Substantia nigra (tissue), 51 donors: ENCODE measurements at places on chromosomes 6 and 20.
A peak's percentile ranks its signal among the peaks of the same experiment; 100 is the strongest.

DNA sequence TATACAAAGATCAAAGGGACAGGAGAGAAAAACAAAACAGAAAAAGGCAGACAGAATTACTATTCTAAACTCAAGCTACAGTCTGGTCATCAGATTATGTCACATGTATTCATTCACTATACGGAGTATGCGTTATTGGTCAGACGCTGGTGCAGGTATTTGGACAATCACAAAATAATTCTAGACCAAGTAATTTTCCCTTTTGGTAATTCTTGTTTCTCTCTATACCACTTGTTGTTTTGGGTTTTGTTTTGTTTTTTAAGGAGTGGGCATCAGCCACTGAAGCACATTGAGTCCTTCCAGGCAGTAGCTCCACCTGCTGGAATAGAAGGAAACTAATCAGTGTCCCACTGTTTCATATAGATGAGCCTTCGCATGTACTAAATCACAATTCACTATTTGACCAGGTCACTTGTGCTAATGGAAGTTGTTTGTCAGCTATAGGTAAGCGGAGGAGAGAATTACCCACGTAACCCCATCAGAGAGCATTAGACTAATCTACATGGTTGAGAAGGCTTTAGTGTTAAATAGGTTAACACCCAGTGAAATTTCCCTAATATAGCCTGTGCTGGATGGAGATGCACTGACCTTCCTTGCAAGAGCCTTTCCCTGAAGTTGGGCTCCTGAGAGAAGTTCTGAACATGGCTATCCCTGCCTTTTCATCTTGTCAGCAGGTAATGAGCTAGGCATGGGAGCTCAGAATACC lies 77.9 kb downstream of the TNFAIP3 start:
- DNase-seq = no peak

DNA sequence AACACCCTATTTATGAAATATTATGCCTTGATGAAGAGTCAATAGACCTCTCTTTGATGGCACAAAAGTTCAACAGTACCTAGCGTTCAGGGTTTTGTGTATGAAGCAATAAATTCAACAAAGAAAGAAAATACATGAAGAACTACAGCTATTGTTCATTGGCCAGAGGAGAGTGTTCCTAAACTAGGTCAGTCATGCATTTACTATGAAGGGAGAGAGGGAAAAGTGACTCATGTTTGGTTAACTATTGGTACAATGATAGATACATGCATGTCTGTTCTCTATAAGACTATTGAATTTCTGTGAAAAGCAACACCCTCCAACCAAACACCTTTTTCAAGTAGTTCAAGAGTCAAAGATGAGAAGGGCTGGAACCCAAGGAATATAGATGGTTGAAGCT lies 50.7 kb downstream of the CLIC5 start:
- DNase-seq = no peak

DNA sequence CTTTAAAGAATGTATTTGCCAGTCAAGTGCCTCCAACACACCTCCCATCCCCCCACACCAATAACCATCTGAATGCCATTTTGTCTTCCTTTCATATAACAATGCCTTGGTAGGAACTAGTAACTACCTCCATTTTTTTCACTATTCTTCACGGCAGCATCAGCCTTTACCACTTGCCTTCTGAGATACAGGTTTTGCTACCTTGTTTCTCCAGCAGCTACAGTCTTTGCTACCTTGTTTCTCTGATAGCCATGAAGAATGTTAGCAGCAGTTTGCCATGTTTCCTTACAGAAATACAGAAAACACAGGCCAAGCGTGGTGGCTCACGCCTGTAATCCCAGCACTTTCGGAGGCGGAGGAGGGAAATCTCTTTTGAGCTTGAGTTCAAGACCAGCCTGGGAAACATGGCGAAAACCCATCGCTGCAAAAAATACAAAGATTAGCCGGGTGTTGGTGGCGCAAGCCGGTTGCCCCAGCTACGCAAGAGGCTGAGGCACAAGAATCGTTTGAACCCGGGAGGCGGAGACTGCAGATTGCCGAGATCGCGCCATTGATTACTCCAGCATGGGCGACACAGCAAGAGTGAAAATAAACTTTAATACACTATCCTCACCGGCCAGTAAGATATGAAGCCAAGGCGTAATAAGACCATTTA lies 100.9 kb downstream of the HFE start:
- no peak for DNase-seq

- no peak for DNase-seq
Observed at GRCh38 chr6:35435074-35435837, 16.9 kb upstream of the FANCE start.

- no peak for DNase-seq
Observed at GRCh38 chr20:63103402-63104311, 96.9 kb upstream of the BHLHE23 start.

- peak; percentile 45 for DNase-seq
Observed at GRCh38 chr6:85641897-85642773, 551 bp downstream of the SYNCRIP start.

- DNase-seq = no peak
Observed at GRCh38 chr6:142857233-142857761, 87.7 kb downstream of the HIVEP2 start.

GRCh38 chr6:106517706-106518105 lies 111.6 kb downstream of the RTN4IP1 start:
- DNase-seq = no peak

DNA sequence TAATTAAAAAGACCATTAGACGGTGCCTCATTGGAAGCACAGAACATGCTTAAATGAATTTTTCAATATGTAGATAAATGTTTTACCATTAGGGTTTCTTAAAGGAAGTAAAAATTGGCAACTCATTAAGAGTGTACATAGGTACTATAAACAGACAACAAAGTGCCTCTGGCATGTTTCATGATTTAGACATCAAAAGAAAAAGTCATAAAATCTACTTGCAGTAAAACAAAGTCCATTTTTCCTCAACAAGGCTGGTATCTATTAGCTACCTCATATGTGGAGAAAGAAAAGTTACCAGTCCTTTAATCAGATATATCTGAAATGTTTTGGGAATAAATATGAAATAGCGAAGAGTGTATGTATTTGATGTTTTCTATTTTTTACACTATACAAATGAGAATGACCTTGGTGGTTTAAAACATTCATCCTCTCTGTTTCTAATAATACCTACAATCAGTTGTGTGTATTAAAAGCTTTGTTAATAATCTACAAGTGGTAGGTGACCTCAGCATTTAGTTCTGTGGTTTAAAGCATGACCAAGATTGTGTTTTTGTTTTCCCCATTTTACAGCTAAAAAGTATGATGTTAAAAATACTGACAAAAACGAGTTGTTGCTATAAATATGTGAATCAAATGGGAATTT lies 87.5 kb downstream of the HDGFL1 start:
- DNase-seq = no peak

DNA sequence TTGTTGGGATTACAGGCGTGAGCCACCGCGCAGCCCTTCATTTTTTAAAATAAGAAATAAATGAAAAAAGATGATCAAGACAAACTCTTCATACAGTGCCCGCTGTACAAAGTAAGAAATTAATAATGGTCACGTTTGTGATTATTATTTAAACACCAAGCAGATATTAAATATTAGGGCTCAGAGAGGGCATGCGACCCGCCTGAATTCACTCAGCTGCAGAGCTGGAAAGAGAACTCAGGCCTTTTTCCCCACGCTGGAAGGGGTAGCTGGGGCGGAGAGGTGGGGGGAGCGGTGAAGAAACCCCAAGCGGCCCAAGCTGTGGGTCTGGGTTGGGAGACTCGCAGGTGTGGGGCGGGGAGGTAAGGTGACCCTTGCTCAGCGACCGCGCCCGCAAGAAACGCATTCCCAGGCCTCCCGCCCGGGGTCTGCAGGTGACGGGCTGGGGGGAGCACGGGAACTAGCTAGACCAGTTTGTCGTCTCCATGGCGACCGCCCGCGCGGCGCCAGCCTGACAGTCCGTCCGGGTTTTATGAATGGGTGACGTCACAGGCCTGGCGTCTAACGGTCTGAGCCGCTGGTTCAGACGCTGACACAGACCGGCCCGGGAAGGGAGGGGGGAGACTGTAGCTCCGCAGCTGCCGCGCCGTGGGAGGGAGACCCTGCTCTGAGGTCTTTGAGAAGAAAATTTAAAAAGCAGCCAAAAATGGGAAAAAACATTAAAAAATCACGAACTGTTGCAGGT lies 1.1 kb upstream of the ID1 start:
- DNase-seq = peak; percentile 89

DNA sequence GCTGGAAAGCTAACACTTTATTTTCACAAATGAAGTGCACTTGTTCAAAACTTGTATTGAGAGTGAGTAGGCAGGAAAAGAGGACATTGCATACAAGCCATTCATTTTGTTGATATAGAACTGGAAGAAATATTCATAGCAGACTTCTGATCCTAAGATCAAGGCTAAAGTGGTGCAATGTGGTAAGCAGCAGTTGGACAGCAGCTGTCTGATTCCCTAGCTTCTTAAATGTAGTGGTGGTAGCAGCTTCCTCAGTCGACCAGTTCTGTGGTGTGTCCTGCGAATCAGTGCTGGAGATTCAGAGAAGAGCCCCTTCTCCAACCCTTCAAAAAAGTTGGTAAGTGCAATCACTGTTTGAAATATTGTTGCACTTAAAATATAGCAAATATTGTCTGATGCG lies 281.7 kb upstream of the GJE1 start:
- DNase-seq = no peak

GRCh38 chr6:134211297-134211696 lies 106.6 kb downstream of the SGK1 start:
- DNase-seq = no peak

- no peak for DNase-seq
Observed at GRCh38 chr20:51972056-51972455, 169.7 kb upstream of the SALL4 start.

- no peak for DNase-seq
Observed at GRCh38 chr6:3426091-3426926, 30.5 kb downstream of the SLC22A23 start.

DNA sequence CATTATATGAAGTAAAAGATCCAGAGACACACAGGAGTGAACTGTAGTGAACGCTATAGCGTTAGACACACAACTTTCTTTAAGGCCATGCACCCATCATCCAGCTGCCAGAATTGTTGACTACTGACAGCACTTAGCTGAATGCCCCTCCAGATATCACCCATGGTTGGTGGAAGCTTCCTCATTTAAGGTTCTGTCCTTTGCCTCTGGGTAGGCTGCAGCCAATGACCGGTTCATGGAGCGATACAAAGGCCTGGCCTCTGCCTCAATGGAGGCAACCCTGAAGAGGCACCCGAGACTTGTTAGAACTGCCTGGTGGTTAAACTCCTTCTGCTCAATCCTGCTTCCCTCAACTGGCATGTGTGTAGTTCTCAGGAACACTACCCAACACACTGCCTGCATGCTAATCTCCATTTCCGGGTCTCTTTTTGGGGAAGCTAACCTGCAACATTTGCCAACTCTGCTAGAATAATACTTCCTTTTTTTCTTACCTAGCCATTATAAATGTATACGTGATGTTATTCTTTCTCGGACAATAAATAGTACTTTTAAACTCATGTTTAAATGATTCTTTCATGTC lies 49.8 kb upstream of the THEMIS start:
- DNase-seq = no peak
